ENCODE measurements at places on chromosomes 16 and 17.

- DNase-seq, result no peak
Observed at GRCh38 chr17:8421571-8421970, 14.1 kb upstream of the NDEL1 start.

GRCh38 chr17:5254414-5254813, 19.8 kb upstream of the SCIMP start:
- no peak for DNase-seq

- no peak for DNase-seq
Observed at GRCh38 chr17:39173526-39174274, 7.7 kb upstream of the ARL5C start.

GRCh38 chr17:46948544-46948943, 25.6 kb downstream of the GOSR2 start:
- DNase-seq, result no peak

GRCh38 chr16:69095193-69095592, 10.3 kb upstream of the HAS3 start:
- no peak for DNase-seq

DNA sequence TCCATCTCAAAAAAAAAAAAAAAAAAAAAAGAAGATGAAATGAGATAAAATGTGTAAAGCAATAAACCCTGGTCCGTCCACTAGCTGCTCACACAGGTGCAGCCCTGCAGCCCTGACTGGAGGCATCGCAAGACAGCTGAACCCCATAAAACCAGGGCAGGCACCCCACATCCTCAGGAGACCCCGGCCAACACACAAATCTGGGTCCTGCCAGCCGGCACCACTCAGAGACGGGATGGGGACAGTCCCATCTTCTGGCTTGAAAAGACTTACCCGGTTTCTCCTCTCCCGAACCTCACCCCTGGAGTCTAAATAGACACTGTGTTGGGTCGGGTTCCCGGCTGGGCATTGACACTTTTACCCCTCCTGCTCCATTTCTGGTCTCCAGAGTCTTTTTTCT, 52.7 kb upstream of the TNRC6C start:
- DNase-seq, result no peak
